ENCODE measurements at places on chromosomes 12 and 14.

DNA sequence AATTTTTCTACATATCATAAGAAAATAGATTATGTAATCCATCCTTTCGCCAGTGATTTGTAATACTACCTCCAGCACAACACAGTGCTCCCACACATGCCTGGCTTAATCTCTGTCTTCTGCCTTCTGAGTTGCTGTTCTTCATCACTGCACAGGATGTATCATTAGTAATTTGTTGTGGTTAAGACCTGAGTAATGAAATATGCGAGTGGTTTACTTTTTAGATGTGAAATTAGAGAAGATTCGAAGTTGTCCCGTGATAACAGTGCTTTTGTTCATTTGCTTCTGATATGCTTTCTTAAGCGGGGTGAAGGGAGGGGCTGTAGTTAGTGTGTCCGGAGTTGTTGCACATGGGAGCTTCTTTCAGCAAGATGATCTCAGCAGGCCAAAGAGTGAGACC lies 18.1 kb downstream of the KRT85 start:
- DNase-seq = no peak

DNA sequence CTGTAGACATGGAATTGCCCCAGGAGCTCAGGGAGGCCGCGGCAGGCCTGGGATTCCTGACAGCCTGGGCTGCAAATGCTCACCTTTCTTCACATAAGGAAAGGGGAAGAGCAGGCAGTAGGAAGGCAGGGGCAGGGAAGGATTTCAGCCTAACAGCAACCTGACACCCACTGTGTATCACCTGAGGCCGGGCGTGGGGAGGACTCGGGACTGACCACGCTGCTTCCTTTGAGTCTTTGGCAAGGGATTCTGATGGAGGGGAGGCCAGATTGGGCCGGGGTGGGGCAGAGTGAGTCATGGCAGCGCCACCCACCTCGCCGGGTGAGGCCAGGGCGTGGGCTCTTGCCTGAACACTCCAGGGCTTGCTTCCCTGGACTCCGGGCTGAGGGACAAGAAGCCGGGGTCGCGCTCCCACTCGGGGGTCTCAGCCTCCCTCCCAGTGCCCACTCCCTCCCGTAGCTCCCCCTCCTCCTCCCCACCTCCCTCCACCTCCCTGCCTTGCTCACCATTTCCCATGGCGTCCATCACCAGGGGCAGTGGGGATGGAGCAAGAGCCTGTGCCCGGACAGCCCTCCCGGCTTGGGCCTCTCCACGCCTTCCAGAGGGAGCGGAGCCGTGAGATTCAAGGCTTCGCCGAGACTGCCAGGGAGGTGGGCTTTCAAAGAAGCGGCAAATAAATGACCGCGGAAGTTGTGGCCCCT lies 247.9 kb upstream of the RTL1 start:
- no peak for DNase-seq

DNA sequence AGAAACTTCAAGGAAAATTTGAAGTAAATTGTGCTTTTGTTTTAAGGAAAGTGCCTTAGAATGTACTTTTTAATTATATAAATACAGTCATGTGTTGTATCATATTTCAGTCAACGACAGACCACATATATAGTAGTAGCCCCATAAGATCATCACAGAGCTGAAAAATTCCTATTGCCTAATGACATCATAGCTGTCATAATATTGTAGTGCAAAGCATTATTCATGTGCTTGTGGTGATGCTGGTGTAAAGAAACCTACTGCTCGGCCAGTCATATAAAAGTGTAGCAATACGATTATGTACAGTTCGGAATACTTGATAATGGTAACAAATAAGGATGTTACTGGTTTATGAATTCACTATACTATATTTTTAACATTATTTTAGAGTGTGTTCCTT lies 198.9 kb upstream of the SLC16A7 start:
- no peak for DNase-seq

- DNase-seq = peak; percentile 69
Measured at GRCh38 chr14:75295061-75295461, 16.4 kb downstream of the FOS start.

GRCh38 chr12:108214486-108214885 lies 85.4 kb downstream of the WSCD2 start:
- no peak for DNase-seq

- no peak for DNase-seq
Measured at GRCh38 chr12:67632005-67632404, 16.5 kb upstream of the DYRK2 start.

DNA sequence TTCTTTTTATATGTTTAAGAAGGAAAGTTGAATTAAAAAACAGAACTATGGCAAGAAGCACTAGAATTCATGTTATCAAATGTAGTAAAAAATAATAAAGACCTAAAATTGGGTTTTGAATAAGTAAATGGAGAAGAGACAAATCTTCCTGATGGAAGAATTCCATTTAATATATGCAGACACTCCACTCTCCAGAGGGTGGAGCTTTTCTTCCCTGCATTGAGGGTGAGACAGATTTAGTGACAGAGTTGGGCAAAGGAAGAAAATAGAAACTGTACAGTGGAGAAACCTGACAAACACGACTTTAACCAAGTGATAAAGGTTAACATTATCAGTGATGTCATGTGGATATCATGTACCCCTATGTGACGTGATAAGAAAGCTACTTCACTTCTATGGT lies 217.6 kb downstream of the PRKD1 start:
- no peak for DNase-seq

- DNase-seq = no peak
Measured at GRCh38 chr14:53881921-53882320, 74.7 kb downstream of the BMP4 start.

DNA sequence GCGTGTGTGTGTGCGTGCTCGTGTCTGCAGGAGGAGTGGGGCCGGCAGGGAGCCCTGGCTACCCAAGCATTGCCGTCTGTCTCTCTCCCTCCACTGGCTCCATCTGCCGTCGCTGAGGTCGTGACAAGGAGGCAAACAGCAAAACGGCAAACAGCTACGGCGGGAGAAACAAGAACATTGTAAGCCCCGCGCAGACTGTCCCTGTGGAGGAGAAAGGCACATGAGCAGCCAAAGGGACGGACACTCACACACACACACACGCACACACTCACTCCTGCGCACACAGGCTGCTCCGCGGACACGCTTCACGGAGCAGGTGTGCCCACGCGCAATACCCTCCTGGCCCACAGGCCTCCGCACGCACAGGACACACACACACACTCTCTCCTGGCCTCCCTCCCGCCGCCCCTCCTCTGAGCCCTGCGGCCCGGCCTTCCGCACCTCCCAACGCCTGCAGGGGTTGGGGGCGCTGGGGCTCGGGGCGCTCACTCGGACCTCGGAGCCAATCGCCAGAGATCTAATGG lies 905 bp downstream of the CISTR start:
- DNase-seq = peak; percentile 78

GRCh38 chr12:107411792-107412535 lies 273.6 kb upstream of the PWP1 start:
- DNase-seq = no peak

DNA sequence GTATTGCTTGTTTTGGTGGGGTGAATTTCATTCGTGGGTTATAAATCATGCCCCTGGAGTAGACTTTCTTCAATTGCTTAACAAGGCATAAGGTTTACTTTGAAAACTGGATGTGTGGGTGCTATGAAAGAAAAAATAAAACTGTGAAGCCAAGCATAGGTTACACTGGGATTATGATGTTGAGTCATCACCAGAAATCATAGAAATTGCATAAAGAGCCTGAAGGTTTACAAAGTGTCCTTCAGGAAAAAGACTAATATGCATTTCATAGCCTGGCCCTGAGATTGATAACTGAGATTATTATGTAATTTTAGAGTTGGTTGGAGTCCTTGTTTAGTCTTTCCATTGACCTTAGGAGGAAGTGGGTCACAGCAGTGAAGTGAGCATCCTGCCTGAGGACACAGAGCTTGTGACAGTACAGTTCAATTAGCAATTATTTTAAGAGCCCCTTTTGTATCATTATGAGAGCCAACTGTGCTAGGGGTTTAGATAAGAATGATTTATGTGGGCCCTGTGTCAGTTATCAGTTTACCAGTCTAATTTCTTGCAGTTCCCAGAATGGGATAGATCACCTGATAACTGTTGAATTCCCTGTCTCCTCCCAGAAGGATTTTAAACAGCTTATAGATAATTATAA lies 13.6 kb downstream of the LRRK2 start:
- DNase-seq = no peak

DNA sequence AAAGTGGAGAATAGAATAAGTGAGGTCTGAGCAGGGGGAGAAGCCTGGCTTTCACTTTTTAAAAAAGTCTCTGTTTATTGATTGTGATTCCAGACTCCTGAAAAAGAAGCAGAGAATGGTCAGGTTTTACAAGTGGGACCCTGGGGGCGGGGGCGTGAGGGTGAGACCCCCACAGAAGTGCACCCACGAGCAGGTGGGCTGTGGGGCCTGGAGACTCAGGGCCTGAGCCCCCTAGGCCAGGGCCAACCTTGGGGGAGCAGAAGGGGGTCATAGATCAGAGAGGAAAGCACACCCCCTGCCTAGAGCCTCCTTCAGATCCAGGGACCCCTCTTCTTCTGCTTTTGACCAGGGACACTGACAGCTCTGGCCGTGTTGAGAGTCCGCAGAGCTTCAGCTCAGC lies 180.3 kb downstream of the ADGRD1 start:
- DNase-seq = no peak

- DNase-seq = no peak
Measured at GRCh38 chr12:52010692-52011601, 4.2 kb downstream of the TAMALIN start.

DNA sequence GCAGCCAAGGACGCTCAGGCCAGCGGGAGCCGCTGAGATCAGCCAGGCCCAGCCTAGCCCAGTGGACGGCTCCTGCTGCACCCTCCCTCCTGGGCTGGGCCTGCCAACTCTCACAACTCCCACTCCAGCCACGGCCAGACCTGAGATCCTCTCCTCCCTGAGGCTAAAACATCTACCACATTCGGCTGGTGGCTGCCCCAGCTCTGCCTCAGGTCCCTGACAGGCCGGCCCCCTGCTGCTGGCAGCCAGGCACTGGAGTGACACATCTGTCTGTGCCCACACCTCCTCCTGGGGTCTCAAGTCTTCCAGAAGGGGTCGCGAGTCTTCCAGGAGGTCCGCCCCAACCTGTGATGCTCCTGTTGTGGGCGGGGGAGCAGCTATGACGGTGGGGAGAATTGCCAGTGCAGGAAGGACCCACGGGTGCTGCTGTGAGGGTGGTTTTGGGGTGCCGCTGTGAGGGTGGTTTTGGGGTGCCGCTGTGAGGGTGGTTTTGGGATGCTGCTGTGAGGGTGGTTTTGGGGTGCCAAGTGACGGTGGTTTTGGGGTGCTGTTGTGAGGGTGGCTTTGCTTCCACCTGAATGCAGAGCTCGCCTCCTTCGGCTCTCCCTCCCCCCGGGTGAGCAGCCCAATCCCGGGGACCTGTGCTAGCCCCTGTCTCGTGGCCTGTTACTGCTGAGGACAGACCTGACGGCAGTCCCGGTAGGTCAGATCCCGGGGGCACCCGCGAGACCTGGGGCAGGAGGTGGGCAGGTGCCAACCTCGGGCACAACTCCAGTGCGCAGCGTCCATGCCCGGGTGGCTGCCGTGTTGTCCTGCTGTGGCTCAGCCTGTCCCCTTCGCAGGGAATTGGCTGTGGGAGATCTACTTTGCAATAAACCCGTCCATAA lies 27.5 kb upstream of the C14orf180 start:
- DNase-seq = no peak

GRCh38 chr12:83468988-83469908 lies 782.5 kb downstream of the TMTC2 start:
- no peak for DNase-seq

- no peak for DNase-seq
Measured at GRCh38 chr14:103055695-103056094, 1.7 kb downstream of the CDC42BPB start.

GRCh38 chr14:64604001-64604400 lies 54.2 kb downstream of the PPP1R36 start:
- peak; percentile 22 for DNase-seq

DNA sequence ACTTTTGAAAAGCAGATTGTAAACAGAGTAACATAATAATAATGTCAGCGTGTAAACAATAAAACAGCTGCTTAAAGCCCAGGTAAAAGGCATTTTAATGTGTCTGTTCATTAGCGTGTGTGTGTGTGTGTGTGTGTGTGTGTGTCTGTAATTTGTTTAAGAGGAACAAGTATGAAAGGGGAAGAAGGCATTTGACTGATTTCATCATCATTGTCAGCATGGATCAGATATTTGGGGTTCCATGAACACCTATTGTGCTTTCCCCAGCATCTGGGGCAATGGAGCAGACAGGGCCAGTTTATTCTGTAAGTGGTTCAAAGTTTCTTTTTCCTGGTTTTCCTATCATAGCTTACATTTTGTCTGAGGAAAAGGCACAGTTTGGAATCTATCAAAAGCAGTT lies 28.9 kb downstream of the SLC25A21 start:
- DNase-seq = no peak

GRCh38 chr12:29960122-29960521 lies 176.4 kb upstream of the TMTC1 start:
- DNase-seq = peak; percentile 31

GRCh38 chr12:49491823-49492222 lies 47.0 kb upstream of the KCNH3 start:
- no peak for DNase-seq

GRCh38 chr12:119340578-119340977 lies 6.0 kb downstream of the CCDC60 start:
- peak; percentile 12 for DNase-seq

GRCh38 chr14:79483477-79484388 lies 727.6 kb downstream of the DIO2 start:
- peak; percentile 33 for DNase-seq

DNA sequence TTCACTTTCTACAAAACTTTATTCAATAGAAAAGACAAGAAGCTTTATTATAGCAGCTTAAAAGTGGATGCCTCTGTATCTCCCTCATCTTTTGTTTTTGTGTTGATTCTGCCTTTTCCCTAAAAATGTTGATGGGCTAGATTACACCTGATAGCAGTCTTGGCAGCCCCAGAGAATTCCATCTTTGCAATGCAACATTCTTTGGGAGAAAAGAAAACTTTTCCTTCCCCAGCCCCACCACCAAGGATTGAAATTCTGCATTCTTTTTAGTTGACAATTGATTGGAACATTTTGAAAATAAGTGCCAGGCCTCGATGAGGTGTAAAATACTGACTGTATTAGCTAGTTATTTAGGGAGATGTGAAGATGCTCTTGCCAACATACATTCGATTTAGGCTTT lies 306.8 kb upstream of the G2E3 start:
- DNase-seq = no peak

GRCh38 chr12:67884596-67884995 lies 104.7 kb upstream of the IFNG-AS1 start:
- DNase-seq = no peak

DNA sequence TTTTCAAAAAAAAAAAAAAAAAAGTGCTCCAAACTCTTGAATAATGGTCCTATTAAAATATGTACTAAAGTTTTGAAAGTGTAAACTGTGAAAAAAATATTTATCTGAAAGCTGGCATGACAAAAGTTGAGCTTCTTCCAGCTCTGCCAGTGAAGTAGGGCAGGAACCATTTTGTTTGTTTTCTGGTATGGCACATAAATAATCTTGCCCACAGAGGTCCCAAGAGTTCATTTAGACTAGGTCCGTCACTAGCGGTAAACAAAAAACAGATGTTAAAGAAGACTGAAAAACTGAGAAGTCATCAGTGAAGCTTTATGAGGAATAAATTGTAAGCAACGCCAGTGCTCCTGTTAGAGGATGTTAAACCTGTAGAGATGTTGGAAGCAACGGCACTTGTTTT lies 7.0 kb downstream of the ERP27 start:
- DNase-seq = no peak

GRCh38 chr12:42196723-42197603 lies 41.1 kb downstream of the YAF2 start:
- DNase-seq = no peak

Measured in DMS53 (cell line).